ENCODE measurements at places on chromosomes 7 and 10. TPM values are rescaled to one million over a fixed set of nuclear protein-coding genes. Genes with fewer than 3 reads are reported as not detected.

GRCh38 chr10:3533296-3533695 is 251.7 kb downstream of the KLF6 start:
- DNase-seq = no peak

Gene GPR26
- not detected for total RNA-seq

DNA sequence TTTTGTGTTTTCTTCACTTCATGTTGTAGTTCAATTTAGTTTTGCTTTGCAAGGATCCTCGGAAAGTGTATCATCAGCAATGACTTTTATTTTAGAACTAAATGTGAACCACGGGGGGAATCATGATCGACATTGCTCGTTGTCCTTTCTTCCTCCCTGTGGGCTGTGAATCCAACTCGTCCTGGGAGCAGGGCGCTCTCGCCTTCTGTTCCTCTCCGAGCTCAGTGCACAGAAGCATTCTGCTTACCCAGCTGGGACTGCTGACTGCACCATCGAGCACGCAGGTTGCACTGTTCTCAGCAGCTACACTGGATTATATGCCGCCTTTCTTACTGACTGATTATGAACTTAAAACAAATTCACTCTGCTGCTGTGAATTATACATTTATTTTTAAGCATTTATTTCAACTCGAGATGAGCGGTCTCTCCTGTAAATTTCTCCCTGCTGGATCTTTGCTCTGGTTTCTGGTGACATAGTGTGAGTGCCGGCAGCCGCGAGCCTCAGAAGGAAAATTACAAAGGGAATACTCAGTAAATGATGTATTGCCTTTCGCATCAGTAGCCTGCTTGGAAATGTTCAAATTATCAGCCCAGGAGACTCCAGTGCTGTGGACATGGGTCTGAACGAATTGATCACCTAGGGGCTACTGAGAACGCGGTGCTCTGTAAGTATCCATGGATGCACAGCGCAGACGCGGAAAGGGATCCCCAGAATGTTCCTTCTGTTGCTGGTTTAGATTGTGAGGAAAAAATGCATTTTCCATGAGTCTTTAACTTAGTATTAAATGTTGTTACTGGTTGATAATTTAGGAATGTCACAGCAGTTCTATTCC is 92.6 kb downstream of the PTPRE start:
- DNase-seq = no peak

GRCh38 chr10:94281654-94282053 is 81.1 kb downstream of the NOC3L start:
- no peak for DNase-seq

DNA sequence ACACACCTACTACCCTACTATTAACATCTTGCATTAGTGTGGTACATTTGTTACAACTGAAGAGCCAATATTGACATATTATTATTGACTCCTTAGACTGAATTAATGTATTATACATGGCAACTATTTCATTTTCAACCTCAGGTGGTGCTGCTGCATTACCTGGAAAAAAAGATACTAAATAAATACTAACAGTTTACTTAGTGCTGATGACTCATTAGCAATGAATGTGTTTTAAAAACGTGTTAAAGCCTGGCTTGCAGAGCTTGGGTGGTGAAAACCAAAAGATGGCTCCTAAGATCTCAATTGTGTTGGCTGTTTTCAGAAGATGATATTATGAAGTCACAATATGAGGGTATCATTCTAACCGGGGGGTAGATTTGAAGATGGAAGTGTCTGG is 34.8 kb downstream of the CFAP43 start:
- DNase-seq = no peak

Data from activated CD8-positive, alpha-beta T cell treated with anti-CD3 and anti-CD28 coated beads for 36 hours (primary cell).